ENCODE measurements at places on chromosomes 1 and 21.

DNA sequence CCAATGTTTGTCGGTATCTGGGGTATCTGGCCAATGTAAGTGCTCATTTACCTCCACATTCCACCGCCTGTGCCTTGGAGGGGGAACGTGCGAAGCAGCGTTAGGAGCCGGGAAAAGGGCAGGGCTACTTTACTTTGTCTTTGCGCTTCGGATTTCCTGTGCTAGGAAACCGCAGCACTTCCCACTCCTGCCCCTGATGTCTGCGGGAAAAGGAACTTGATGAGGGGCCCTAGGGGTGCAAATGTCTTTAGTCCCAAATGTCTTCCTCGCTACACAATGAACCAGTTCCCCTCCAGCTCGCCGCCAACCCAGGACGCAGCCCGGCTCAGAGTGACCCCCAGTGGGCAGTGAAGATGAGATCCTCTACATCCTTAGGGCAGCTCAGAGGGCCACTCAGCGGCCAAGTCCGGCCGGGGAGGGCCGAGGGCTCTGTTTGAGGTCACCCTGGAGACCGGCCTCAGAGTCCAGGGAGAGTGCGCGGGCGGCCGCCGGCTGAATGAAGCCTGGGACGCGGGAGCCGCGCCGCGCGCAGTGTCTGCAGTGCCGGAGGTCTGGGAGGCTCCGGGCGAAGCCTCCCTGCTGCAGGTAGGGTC lies at the start of gene DYNLT5:
DYNLT5 (plus strand) TSS at position 460 of the 593 bp plus-strand sequence. CDS start 2,200 bp downstream, outside the sequence.
- DNase-seq: no peak

DNA sequence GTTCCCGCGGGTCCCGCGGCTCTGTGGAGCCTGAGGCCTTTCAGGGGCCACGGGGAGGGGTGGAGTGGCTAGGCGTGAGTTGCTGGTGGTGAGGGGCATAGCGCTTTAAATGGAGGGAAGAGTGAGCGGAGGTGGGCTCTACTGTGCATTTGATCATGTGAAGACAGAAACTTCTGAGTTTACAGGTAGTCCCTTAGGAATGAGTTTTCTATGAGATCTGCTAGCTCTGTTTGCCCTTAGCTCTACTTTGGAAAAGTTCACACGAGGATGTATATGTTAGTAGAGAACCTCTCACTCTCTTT lies 593 bp downstream of the ST6GALNAC3 start:
- no peak for DNase-seq

DNA sequence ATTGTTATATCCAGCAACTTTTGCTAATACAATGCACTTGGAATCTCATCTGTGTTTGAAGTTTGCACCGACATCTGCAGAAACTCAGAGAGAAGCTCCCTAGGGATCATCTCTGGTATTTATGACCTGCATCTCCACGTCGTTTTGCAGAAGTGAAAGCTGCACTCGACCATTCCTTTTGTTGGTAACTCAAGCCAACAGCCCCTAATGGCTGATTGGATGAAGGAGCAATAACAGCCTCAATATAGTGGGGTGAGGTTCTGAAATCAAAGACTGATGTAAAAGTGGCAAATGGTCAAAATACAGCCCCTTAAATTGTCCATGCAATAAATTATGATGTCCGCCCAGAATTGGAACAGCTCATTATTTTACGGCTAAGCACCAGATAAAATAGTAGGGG lies 344.2 kb upstream of the KAZN start:
- no peak for DNase-seq

DNA sequence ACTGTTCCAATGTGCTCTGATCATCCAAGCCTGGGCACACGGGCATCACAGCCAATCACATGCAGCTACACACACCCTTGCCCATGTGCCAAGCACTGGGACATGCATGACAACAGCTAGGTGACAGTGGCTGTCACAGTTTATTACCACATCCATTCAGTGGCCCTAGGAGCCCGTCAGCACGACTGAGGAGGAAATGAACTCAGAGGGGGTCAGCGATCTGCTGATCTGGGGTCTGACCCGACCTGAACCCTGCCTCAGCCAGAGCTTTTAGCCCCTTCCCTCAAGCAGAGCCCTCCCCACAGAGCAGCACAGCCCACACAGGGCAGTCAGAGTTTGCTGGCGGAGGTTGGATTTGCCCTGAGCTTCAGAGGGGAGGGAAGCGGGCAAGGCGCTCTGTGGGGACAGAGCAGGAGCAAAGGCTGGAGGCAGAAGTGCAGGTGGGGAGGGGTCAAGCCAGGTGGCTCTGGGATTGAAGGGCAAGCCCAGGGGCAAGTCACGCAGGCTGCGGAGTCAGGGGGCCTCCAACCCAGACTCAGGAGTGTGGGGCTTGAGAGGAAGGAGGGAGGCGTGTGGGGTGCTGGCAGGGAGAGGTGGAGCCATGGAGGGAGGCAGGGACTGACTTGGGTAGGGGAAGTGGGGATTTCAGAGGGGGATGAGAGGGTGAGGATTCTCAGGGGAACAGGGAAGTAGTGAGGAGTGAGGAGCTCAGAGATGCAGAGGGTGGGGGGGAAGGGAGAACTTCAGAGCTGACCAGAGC lies 10.4 kb downstream of the SH3BGRL3 start:
- DNase-seq: no peak

- no peak for DNase-seq
Measured at GRCh38 chr1:109816975-109817535, 53.3 kb upstream of the EPS8L3 start.

DNA sequence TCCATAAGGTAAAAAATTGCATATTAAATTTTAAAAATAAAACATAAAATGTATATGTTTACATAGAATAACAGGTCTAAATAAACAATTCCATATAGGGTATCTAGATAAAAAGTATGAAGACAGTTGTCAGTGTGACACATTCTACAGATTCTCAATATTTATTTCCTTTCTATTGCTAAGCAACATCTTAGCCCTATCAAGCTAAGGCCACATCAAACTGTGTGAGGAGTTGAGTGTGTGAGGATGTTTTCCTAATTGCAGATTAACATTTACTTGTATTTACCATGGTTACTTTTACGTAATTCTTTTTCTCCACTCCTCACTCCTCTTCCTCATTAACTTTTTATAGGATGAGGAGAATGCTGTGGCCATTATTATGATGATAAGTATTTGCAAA lies 41.9 kb upstream of the MCOLN3 start:
- no peak for DNase-seq

DNA sequence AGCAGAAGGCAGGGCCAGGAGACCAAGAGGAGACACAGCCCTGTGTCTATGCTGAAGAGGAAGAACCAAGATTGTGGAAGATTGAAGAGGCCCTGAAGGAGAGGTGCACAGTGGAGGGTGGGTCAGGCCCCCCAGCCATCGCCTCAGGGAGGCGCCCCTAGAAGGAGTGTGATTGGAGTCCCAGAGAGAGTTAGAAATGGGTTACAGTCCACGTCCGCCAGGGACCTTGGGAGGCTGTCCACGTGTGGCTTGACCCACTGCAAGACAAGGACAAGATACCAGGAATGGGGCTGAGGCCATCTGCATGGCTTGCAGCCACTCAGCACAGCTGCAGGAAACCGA lies 375.1 kb downstream of the NPHP4 start:
- no peak for DNase-seq
